ENCODE measurements at places on chromosomes 4 and X. TPM values are rescaled to one million over a fixed set of nuclear protein-coding genes. Genes with fewer than 3 reads are reported as not detected.

C4orf50 gene
- not detected for total RNA-seq

TMPRSS11F gene
- total RNA-seq: not detected

H2BW2 gene
- not detected for total RNA-seq

HPSE gene
- 2.7 TPM for total RNA-seq

AP1S2 gene
- total RNA-seq: 51.3 TPM

SUPT20HL1 gene
- total RNA-seq: not detected
